ENCODE measurements at places on chromosomes 13 and 19.

GRCh38 chr13:19810151-19810550, 27.4 kb upstream of the PSPC1 start:
- no peaks in the 10 kb centered on the region for H3K27me3 ChIP-seq
- no peak for DNase-seq
- no peak overlapping the region for H3K4me3 ChIP-seq
- no peaks in the 10 kb centered on the region for H3K4me1 ChIP-seq

DNA sequence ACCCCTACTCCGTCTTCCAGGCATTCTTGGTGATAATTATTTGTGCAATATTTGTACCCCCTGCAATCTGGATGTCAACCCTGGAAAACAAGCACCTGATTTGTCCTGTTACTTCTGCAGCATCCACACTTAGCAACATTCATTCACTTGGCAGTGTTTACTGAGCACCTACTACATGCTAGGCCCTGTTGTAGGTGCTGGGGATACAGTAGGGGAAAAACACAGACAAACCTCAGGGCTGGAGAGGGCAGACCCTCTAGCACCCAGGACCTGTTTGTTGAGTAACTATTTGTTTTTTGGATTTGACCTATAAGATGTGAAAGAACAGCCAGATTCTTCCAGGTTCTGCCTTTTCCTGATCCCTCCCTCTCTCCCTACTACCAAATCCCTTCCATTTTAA, 9.5 kb downstream of the NECTIN2 start:
- DNase-seq, result no peak
- peaks cover 12% of the 10 kb centered on the region for H3K27me3 ChIP-seq
- H3K27ac ChIP-seq, result no peak overlapping the region
- no peak overlapping the region for H3K4me3 ChIP-seq
- no peaks in the 10 kb centered on the region for H3K36me3 ChIP-seq

DNA sequence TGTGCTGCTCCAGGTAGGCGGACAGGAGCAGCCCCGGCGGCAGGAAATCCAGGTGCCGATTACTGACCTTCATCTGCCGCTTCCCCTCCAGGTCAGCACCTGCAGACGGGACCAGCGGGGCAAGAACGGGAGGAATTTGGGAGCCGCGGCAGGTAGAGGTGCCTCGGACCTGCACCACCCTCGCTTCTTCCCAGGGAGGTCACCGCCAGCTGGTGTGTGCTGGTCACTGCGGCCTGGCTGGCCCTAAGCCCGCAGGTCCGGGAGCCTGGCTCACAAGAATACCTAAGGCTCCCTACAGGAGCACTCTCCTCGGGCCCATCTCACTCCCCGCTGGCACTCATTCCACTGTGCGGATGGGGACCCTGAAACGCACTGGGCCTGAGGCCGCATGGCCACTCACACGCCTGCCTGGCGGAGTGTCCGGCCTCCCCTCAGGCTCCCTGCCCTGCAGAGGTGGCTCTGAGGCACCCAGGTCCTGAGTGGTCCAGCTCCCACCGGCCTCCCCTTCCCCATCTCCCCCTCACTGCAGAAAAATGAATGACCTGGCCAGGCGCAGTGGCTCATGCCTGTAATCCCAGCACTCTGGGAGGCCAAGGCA, 4.3 kb downstream of the RNU6-9 start:
- H3K4me1 ChIP-seq, result peaks cover 10% of the 10 kb centered on the region
- DNase-seq, result no peak
- H3K27me3 ChIP-seq, result no peaks in the 10 kb centered on the region

- no peak overlapping the region for H3K27ac ChIP-seq
- H3K4me1 ChIP-seq, result peaks cover 1% of the 10 kb centered on the region
- no peak for DNase-seq
These were observed 52.8 kb downstream of the TNFSF13B start for GRCh38 chr13:108322206-108322824.

DNA sequence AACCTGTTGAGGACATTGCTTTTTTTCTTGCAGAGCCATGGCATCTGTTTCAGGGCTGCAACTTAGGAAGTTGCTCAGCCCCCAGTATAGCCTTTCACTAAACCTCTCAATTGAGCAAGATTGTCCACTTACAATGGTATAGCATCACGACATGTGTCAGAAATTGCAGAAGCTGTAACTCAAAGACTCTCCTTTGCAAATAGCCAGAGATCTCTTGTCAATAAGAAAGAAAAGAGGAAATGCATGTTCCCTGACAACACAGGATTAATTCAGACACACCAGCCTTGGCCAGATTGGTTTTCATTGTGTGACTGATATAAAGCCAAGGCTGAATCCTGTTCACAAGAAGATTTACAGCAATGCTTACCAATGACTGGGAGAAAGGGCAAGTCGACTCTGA, 38.7 kb upstream of the CYSLTR2 start:
- no peak overlapping the region for H3K4me3 ChIP-seq
- DNase-seq, result no peak
- no peaks in the 10 kb centered on the region for H3K4me1 ChIP-seq

DNA sequence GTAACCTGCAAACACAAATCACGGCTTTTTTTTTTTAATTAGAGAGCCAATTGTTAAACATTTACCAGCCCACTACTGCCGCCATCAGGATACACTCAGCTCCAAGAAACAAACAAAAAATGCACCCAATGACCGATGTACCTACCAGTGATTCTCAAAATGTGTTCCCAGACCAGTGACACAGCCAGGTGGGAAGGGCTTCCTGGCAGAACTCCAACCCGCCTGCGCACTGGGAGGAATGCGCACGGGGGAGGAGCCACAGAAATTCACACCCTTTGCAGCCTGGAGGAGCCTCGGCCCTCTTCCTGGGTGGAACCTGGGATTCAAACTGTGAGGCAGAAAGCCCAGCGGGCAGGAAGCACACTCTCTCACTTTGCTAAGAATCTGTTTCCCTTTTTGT, 255.9 kb downstream of the TBC1D4 start:
- peaks cover 3% of the 10 kb centered on the region for H3K4me1 ChIP-seq
- no peak for DNase-seq
- no peak overlapping the region for H3K4me3 ChIP-seq
- no peaks in the 10 kb centered on the region for H3K27me3 ChIP-seq
- H3K27ac ChIP-seq, result no peak overlapping the region

- no peaks in the 10 kb centered on the region for H3K36me3 ChIP-seq
- DNase-seq, result no peak
- peaks cover 11% of the 10 kb centered on the region for H3K27me3 ChIP-seq
- no peak overlapping the region for H3K4me3 ChIP-seq
These were observed 80.5 kb upstream of the MBNL2 start for GRCh38 chr13:97141564-97142005.

GRCh38 chr13:61695147-61695546, 279.5 kb upstream of the PCDH20 start:
- H3K4me3 ChIP-seq, result no peak overlapping the region
- H3K36me3 ChIP-seq, result no peaks in the 10 kb centered on the region
- no peak overlapping the region for H3K27ac ChIP-seq
- no peaks in the 10 kb centered on the region for H3K27me3 ChIP-seq
- DNase-seq, result no peak
- H3K4me1 ChIP-seq, result no peaks in the 10 kb centered on the region

DNA sequence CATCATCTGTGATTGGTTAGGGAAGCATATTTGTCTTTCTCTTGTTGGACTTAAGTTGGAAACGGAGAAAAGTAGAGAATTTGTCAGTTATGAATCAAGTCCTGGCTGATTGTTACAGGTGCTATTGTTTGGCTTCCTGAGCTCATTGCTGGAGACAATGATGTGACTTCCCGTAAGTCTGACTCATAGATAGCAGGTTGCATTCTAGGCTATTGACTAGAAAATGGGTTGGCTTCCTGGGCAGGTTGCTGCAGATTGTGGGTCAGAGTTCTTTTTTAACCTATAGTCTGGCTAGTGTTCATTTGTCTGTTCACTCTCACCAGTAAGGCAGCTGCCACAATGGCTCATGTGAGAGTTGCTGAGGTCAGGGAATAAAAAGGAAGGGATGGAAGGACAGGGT, 101.5 kb downstream of the CCNA1 start:
- no peaks in the 10 kb centered on the region for H3K4me1 ChIP-seq
- no peak overlapping the region for H3K4me3 ChIP-seq
- H3K36me3 ChIP-seq, result no peaks in the 10 kb centered on the region
- peaks cover 3% of the 10 kb centered on the region for H3K27me3 ChIP-seq
- no peak for DNase-seq

DNA sequence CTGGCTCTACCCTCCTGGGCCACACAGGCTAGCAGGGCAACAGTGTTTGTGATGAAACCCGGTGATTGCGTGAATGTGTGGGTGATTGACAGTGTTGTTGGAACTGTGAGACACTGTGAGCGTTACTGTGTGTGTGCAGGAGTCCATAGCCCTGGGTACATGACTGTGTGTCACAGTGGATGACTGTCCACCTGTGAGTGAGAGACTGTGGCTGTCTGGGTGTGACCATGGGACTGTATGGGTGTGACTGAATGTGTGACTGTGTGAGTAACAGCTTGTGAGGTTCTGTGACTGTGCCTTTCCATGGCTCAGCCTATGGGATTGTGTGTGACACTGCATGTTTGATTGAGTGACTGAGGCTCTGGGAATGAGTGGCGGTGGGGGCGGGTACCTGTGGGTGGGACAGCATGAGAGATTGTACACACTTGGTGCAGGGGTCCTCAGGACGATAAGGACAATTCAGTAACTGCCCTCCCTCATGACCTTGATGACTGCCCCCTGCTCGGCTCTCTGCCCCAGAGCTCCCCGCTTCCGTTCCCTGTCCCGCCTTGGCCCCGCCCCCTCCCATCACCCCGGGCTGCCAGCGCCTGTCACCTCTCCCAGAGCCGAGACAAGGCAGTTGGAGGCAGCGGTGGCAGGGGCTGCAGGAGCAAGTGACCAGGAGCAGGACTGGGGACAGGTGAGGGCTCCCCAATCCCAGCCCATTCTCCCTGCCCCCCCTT, at the start of gene GIPR:
GIPR (plus strand) TSS at position 602 of the 722 bp plus-strand sequence. CDS start 1,300 bp downstream, outside the sequence.
- H3K27ac ChIP-seq, result peak within 1 kb of the TSS; percentile 89
- H3K4me3 ChIP-seq, result peak within 1 kb of the TSS; percentile 92
- DNase-seq, result peak; percentile 78
- no peaks in the 10 kb centered on the region for H3K36me3 ChIP-seq
- peaks cover 29% of the 10 kb centered on the region for H3K4me1 ChIP-seq
- peaks cover 17% of the 10 kb centered on the region for H3K27me3 ChIP-seq

DNA sequence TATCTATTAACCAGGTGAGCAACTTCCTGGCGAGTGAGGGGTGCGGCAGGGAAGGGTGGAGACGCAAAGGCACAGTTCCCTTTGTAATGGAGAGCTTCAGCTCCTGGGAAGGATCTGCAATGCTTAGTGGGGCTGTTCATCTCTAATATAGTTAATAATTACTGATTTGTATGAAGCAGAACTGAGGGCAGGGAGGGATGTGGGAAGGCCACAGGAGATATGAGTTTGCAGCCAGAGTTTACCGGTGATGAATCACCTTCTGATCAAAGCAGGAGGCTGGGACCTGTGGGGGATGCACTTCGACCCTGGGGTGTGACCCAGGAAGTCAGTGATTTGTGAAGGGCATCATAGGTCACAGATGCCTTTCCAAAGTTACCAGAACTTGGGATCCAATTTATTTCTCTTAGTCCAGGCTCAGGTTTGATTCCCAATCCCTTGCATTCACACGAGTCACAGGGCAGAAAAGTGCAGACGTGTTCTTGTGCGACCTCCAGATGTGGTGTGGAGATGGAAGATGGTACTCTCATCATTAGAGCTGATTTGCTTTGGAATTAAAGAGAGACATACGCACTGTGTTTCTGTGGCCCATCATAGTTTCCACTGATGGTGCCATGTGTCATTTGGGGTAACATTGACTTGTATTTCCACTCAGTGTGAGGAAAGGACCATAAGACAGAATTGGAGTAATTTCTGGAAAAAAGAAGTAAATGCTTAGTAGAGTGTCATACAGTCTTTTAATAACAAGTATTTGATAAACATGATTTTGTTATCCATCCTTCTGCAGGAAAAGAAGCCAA, 55.0 kb downstream of the LRCH1 start:
- DNase-seq, result no peak
- H3K36me3 ChIP-seq, result peaks cover 4% of the 10 kb centered on the region
- no peak overlapping the region for H3K27ac ChIP-seq
- H3K4me1 ChIP-seq, result peaks cover 39% of the 10 kb centered on the region
- no peaks in the 10 kb centered on the region for H3K27me3 ChIP-seq

GRCh38 chr13:87680298-87680697, 9.1 kb downstream of the SLITRK5 start:
- no peak for DNase-seq
- H3K27me3 ChIP-seq, result peaks cover 29% of the 10 kb centered on the region
- H3K4me1 ChIP-seq, result peaks cover 5% of the 10 kb centered on the region
- H3K27ac ChIP-seq, result no peak overlapping the region
- H3K36me3 ChIP-seq, result no peaks in the 10 kb centered on the region

DNA sequence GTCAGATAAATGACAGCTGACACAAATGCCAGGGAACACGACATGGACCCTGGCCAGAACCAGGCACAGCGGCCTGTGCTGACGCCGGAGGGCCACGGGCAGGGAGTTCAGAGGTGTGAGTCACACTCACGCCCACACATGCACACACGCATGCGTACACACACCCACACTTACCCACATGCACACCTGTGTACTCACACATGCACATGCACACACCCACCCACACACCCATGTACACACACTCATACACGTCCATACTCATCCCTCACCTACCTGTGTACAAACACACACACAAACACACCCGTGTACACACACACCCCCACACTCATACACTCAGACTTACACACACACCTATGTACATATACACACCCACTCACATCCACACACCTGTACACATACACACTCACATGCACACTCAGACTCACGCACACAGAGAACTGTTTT, 40.4 kb downstream of the MLLT1 start:
- H3K27ac ChIP-seq, result no peak overlapping the region
- DNase-seq, result no peak
- H3K27me3 ChIP-seq, result no peaks in the 10 kb centered on the region
- H3K36me3 ChIP-seq, result peaks cover 3% of the 10 kb centered on the region
- H3K4me1 ChIP-seq, result peaks cover 22% of the 10 kb centered on the region

Data from activated naive CD8-positive, alpha-beta T cell treated with anti-CD3 and anti-CD28 coated beads, Interleukin-2, amount 10 ng/mL, durations not matched to agents 7 days and 5 days (primary cell).